Ureter (tissue), 1 donor: ENCODE measurements at places on chromosomes 7 and 10.

- no peak for DNase-seq
These were observed 134.0 kb upstream of the TCF7L2 start for GRCh38 chr10:112816033-112816430.

DNA sequence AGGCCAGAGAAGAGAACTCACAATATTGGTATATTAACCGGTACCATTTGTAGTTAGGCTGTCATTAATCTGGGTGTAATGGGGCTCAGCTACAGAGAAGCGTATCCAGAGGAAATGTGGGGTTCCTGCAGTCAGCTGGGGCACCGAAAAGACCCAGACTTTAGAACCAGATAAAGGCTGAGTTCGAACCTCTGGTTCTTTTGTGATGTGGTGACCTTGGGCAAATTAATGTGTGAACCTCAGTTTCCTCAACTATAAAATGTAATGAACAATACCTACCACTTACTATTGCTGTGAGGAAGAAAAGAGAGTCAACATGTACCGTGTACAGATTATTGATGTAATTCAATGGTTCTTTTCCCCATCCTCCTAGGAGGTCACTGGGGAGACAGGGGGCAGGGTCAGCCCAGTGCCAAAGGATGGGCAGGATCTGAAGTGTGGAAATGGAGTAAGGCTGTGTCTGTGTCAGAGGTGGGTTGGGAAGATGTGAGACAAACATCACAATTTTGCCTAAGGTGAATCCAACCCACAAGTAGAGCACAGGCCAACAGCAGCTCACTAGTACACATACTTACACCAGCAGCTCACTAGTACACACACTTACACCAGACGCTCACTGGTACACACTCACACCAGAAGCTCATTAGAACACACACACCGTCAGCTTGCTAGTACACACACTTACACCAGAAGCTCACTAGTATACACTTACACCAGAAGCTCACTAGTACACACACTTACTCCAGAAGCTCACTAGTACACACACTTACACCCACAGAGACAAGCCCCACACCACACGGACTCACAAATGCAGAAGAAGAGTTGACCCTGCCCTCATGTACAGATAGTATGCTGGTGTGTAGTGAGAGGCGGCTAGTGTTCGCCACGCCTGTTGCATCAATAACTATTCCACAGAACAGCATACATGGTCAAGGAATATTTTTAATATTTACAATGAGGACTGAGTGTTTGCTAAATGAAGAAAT lies 28.0 kb downstream of the PRSS2 start:
- peak; percentile 32 for DNase-seq

GRCh38 chr7:81501220-81501619 lies 268.6 kb downstream of the HGF start:
- no peak for DNase-seq

DNA sequence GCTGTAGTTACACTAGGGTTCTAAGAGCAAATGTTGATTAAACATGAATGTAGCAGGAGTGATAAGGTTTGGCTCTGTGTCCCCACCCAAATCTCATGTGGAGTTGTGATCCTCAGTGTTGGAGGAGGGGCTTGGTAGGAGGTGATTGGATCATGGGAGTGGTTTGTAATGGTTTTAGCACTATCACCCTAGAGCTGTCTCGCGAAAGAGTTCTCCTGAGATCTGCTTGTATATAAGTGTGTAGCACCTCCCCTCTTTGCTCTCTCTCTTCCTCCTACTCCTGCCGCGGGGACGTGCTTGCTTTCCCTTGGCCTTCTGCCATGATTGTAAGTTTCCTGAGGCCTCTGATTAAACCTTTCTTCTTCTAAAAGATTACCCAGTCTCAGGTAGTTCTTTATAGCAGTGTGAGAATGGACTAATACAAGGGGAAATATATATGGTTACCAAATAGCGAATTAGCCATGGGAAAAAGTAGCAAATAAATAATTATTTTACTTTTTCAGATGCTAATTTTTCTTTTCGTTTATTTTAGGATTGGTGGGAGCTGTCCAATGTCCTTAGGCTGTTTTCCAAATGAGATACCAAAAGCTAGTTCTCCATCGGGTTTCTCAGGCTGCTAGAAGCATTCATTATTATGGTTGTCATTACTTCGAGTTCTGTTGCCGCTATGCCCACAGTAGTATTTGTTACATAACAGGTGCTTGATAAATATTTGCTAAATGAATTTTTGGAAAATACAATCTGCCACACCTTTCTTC lies 58.7 kb downstream of the PTEN start:
- DNase-seq = no peak

GRCh38 chr7:106139265-106140251 lies 27.4 kb upstream of the SYPL1 start:
- no peak for DNase-seq

DNA sequence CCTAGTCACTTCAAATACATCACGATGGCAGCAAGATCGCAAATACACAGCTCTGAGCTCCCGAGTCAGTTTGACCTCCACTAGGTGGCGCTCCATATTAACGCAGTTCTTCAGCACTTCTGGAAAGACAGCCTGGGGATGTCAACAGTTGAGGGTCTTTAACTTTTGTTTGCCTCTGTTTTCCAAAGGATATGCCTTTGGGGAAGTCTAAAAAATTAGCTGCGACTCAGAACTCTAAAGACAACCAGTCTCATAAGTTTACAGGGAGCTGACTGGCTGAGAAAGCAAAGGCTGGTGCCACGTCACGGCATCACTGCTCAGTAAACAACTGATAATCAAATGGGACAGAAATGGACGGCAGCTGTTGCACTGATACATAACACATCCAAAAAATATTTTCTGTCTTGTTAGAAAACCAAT lies 458.8 kb downstream of the SORCS1 start:
- DNase-seq = peak; percentile 61

DNA sequence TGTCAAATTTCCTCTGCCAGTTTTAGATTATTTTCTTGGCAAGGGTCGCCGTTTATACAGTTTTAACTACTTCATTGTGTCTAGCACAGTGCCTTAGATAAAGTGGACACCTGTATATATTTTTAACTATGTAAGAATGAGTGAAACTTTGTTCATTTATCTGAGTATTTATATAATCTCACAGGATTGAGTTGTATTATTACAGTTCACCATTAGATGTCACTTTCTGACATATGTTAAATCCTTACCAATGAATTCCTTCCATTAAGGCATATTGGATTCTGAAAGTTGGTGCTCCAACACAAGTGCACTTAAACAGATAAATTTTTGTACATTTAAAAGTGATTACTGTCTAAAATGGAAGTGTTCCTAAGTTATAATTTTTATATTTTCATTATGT lies 43.0 kb downstream of the ZMYND11 start:
- no peak for DNase-seq

DNA sequence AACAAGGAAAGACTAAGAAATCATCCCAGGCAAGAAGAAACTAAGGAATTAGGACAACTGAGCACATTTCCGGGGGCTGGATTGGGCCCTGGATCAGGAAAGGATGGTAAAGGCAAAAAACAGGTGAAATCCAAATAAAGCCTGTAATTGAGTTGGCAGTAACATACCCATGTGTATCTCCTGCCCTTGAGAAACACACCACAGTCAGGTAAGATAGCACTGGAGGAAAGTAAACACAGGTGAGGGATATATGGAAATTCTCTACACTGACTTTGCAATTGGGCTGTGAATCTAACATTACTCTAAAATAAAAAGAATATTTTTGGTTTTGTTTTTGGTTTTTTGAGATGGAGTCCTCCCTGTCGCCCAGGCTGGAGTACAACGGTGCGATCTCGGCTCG lies 140.2 kb upstream of the FRMD4A start:
- no peak for DNase-seq

DNA sequence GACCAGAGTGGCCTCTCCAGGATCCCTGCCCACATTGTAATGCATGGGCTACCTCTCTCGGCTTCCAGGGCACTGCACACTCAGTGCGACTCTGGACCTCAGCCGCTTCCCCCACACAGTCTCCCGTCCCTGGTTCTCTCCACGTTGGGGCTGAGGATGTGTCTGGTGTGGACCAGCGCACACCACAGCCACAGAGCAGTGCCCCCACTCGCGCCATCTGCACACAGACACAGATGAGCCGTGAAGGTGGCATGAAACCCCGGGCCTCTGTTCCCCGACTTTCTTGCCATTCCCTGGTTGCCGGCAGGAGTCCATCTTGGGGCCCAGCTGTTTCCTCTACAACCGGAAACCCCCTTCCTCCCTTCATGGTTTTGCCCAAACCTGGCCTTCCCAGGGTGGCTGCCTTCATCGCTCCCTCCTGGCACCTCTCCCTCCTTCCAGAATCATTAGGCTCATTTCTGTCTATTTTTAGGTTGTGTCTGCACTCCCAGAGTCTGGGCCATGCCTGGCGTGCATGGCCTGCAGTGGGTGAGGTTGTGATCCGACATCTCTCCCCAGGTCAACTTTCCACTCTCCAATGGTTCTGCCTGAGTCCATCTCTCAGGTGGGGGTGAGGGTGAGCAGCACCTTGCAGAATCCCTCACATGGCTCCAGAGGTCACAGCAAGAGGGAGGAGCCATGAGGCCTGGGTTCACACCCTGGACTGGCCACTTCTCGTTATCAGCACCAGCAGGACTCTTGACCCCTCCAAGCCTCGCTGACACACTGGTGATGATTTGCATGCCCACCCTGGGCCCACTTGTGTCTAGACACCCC lies 10.1 kb downstream of the RASGEF1A start:
- DNase-seq = no peak

- no peak for DNase-seq
These were observed 113.4 kb downstream of the PLPP4 start for GRCh38 chr10:120570418-120570817.

- DNase-seq = no peak
These were observed 2.1 kb downstream of the SP8 start for GRCh38 chr7:20784388-20785156.

DNA sequence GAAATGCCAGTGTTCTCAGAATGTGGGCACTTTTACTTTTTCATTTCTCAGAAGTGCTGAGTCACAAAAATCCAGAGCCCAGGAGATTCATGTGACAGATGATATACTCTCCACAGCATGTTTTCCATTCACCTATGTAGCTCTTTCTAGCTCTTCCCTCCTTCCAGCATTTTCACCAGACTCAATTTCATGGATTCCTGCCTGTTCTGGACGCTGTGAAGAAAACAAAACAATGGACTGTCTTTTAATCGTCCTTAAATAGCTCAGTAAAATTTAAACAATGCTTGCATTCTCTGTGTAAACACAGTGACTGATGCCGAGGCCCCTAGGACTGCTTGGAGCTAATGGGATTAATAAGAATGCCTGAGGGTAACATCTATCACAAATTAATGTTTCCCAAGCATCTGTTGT lies 25.5 kb downstream of the ZNF713 start:
- DNase-seq = no peak

DNA sequence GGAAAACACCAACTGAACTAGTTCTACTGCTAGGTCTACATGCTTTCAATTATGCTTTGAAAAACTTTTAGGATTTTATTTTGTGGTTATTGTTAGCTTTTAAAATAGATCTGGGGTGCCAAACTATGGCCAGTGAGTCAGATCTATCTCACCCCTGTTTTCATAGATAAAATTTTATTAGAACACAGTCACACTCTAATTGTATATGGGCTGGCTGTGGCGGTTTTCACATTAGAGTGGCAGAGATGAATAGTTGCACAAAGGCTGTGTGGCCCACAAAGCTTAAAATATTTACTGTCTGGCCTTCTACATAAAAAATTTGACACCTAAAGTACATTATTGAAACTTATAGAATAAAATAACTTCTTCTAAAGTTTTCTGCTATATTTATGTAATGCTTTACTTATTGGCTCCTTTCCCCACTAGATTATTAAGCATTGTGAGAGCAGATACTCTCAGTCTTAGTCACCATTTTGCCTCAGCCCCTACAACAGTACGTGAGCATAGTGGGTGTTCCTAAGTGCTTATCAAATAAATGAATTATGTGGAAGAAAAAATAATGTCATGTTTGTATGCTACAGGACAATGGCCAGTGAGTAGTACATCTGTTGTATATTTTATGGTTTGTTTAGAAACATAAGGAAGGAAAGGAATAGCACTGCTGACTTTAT lies 5.4 kb upstream of the SUV39H2 start:
- no peak for DNase-seq

DNA sequence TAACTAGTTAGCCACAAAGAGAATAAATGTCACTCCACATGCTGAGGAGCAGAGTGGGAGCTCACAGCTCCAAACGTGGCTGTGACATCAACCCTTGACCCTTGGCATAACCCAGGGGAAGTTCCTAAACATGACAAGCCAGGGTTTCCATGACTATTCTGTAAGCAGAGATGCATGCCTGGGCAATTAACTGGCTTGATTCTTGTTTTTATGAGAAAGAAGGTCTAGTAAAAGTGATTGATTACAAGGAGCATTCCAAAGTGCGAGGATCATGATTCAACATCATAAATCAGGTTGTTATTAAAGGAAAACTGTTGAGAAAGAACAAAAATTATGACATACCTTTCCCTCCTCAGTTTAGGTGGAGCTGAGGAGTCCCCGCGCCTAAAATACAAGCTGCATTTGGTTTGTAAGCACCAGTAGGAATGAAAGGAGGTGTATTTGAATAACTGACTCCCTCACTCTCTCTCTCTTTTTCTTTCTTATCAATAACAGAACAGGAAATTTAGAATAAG lies 108.4 kb downstream of the SFMBT2 start:
- DNase-seq = no peak

GRCh38 chr7:105161366-105161765 lies 147.4 kb downstream of the KMT2E start:
- DNase-seq = no peak

GRCh38 chr10:34049887-34050286 lies 715.4 kb upstream of the NRP1 start:
- DNase-seq = no peak

- no peak for DNase-seq
These were observed 70.3 kb upstream of the SHH start for GRCh38 chr7:155882596-155882995.

- DNase-seq = no peak
These were observed 74.7 kb upstream of the SEPHS1 start for GRCh38 chr10:13422800-13423199.

GRCh38 chr10:29734962-29735627 lies 100.3 kb upstream of the SVIL start:
- DNase-seq = peak; percentile 75

DNA sequence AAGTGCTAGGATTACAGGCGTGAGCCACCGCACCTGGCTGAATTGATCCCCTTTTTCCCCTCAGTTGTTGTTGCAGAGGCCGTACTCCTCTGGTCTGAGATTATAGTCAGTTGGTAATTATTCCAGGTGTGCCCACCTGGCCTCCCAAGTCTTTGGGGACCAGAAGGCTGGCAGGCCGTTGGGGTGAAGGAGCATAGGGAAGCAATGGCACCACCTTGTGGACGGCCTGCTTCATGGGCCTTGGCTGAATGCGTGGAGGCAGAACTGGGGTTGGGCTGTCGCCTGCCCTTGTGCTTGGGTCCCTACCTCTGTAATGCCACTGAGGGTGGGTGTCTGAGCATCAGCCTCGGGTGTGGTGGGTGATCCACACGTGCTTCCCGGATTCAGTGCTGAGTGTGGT lies 125.7 kb downstream of the RGS10 start:
- peak; percentile 66 for DNase-seq
